Stimulated activated CD8-positive, alpha-beta memory T cell treated with anti-CD3 and anti-CD28 coated beads, Interleukin-15, amount 100 ng/mL, for 4 hours (primary cell): ENCODE measurements at places on chromosomes 11 and 22.

GRCh38 chr11:95680169-95680929, 109.2 kb downstream of the FAM76B start:
- DNase-seq: no peak

GRCh38 chr22:48827904-48828555, 999.6 kb downstream of the BRD1 start:
- no peak for DNase-seq

DNA sequence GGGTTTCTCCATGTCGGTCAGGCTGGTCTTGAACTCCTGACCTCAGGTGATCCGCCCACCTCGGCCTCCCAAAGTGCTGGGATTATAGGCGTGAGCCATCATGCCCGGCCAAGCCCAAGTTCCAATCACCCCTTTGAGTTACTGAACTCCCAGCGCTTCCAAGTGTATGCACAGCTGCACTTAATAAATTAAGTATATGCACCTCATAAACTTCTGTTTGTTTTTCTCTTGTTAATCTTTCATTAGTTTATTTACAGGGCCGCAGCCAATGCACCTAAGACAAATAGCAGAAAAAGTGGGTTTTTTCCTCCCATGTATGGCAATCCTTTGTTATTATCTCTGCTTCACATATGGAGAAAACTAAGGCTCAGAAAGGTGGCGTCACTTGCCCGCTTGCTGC, 21.3 kb downstream of the SYN3 start:
- DNase-seq: no peak

DNA sequence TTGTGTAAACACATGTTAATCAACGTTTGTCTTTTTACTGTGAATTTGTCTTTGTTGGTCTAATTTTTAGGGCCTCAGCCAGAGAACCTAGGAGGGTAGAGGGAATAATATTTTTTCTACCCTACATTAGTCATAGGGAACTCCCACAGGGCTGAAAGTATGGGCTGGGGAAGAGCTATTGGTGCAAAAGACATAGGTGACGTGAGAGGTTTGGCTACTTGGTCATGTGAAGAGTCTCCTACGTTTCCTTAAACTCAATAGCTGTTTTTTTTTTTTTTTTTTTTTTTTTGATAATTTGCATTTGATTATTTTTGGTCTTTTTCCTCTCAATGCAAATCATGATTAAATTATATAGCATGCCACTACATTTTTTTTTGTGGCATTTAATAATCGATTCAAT, 15.9 kb upstream of the MMP7 start:
- no peak for DNase-seq

DNA sequence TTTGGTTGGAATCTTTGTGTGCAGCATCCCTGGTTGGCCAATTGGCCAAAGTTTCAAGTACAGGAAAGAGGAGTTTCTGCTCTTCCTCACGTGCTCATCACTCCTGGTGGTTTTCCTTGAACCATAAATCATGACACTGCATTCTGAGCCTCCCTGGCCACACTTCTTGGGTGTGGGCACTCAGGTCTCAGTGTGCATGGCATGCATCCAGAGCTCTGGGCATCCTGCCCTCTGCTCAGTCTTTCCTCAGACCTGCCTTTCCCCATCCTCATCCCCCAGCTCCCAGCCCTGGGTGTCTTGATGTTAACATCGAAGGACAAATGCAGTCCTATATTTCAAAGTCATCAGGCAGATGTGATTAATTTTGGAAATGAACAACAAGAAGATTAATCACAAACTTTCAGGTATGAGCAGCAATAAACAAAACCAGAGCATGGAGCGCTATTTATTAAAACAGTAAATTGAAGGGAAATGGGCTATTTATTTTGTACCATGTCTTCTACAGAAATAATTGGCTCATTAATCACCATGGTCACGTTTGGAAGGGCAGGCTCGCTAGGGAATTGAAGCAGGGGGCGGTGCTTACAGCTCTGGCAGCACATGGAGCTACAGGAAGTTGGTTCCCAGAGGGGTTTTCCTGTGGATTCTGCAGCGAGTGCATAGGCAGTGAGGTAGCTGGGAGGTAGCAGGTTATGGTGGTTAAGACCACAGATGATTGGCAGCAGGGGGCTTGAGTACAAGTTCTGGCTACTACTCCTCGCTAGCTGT, 89.6 kb downstream of the CSNK2A3 start:
- no peak for DNase-seq

- DNase-seq: no peak
Observed at GRCh38 chr22:24989541-24989951, 37.0 kb downstream of the KIAA1671 start.

DNA sequence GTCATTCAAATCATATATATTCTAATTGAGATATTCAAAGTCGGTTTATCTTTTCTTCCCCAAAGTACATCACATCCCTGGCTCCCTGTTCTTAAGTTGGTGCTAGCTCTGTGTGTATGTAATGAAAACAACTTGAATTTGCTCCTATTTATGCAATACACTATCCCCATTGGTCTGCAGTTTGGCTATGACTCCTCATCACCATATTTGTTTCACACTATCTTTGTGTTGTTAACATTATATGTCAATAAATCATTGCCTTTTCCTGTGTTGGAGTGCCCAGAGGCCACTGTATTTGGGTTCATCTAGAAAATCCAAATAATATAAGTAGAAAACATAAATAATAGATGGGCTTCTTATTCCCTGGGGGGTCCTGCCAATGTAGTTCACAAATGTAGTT, 306.6 kb upstream of the TENM4 start:
- DNase-seq: no peak

- DNase-seq: no peak
Observed at GRCh38 chr11:91790346-91791170, 434.1 kb upstream of the FAT3 start.

- no peak for DNase-seq
Observed at GRCh38 chr22:38249803-38250642, 22.8 kb downstream of the TMEM184B start.
